ENCODE measurements at places on chromosomes 1 and 21.
A peak's percentile ranks its signal among the peaks of the same experiment; 100 is the strongest.

GRCh38 chr1:27726173-27727044 is 648 bp downstream of the FAM76A start:
- DNase-seq = peak; percentile 8

- no peak for DNase-seq
These were observed 122.7 kb downstream of the FGGY start for GRCh38 chr1:59419361-59420140.

DNA sequence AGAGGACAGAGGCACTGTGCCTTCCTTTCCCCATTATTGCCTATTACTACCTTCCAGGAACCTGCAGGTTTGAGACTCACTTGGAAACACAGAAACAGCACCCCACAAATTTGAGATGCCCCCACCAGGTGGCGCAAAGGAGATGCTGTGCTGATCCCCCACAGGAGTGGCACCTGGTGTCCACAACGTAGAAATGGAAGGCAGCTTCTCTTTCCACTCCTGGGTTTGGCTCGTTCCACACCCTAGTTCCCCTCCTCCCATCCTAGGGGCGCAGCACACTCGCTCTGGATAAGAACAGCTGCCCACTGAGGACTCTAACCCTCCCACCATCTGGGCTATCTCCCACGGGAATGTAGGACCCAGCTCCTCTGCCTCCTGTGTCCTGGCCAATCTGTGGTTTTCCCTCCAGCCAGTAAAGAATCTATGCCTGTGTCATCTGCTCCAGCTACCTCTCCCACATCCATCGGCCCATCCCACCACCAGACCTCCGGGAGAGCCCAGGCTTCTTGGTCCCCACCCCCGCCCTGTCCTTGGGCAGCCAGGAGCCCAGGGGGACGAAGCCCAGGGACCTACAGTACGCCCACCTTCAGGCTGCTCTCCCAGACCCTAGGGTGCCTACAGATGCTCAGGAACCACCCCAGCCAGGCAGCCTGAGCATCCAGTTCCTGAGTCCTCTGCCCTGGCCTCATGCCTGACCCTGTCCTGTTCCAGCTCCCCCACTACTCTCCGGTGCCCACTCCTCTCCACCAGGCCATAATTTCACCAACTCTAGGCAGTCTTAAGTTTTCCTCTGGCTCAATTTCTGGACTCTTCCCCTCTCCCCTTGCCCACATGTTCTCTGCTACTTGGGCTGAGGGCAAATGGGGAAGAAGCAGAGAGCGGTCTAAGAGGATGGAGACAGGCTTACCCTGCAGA is 549 bp downstream of the THBS3 start:
- DNase-seq = peak; percentile 69

DNA sequence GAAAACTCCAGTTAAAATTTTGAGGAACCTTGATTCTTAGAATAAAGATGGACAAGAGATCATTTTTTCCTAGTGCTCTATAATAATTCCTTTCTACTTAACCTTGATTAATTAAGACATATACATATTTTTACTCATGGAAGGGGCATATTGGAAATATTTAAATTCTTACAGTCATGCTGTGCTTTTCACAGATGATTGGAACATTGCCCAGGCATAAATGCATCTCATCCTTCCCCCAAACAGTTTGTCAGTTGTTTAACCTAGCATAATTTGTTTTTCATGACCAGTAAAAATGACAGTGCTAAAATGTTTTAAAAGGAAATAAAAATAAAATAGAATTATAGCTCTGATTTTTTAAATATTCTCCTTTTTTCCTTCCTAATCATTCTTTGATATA is 140.0 kb downstream of the DNM3 start:
- no peak for DNase-seq

DNA sequence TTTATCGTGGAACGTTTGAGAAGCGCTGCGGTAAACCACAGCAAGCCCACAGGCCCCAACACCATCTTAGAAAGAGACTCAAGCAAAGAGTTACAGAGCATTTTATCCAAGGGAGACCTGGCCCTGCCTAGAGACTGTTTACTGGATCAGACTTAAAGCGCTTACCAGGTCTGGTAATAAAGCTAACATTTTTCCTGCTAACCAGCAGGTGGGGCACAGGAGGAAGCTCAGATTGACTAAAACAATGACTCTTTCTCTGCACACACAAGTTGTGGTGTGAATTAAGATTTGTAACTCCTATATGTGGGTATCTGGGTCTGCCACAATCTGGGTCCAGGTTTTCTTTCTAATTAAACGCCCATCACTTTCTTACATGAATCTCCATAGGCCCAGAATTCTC is 136.5 kb upstream of the ETS2 start:
- no peak for DNase-seq

- DNase-seq = no peak
These were observed 61.7 kb downstream of the CHD5 start for GRCh38 chr1:6118415-6118814.

GRCh38 chr1:104636581-104636980 is 886.9 kb downstream of the AMY1C start:
- DNase-seq = no peak

DNA sequence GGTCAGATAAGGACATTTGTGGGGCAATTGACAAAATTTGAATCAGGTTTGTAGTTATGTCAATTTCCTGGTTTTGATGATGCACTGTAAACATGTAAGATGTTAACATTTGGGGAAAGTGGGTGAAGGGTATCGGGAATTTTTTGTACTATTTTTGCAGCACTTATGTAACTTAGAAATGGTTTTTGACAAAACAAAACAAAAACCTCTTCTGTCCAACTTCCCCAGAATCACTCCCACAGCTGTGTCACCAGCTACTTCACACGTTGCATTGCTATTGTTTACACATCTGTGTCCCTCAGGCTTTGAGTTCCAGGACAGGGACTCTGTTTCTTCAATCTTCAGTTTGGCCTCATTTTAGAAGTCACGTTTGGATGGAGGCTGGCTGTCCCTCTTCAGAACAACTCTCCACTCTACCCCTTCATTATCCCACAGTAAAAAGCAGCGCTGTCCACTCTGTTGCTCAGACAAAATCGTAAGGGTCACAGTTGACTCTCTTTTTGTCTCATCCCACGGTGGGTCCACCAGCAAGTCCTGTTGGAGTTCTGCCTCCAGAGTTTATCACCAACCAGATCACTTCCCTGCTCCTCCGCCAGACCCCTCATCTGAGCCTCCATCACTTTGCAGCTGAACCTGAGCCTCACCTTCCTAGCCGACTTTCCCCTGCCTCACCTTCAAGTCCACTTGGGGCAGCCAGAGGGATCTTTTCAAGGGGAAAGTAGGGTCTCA is 63.2 kb downstream of the NENF start:
- DNase-seq = no peak

DNA sequence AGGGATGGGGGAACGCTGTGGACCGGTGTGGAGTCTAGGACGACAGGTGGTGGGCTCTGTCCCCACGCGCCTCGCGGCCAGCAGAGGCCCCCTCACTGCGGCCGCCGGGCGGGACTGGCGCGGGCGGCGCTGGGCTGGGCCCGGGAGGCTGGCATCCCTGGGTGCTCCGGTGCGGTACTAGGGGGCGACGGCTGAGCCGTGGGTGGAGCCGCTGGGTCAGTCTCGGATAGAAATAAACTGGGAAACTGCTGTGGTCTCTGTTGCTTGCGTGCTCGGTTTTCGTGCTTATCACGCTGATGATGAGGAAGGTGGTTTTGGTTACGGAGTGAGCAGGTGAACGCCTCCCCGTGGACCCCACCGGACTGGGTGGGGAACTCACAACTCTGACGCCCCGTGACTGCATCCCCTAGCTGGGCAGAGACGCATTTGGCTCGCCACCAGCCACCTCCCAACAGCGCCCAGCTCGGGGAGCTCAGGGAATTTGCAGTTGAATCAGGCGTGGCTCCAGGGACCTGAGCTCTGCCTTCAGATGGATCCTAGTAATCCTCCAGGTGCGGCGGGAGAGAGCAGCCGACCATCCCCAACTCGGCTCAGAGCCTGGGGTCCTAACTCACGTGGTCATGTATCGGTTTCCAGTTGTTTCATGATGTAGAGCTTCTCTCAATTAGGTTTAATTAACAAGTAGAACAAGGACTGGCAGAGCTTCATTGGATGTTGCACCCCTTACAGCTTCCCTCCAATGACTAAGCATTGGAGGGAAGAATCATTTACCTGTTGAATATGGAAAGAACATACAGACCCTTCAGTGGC is 32.1 kb downstream of the HSD17B7 start:
- no peak for DNase-seq

DNA sequence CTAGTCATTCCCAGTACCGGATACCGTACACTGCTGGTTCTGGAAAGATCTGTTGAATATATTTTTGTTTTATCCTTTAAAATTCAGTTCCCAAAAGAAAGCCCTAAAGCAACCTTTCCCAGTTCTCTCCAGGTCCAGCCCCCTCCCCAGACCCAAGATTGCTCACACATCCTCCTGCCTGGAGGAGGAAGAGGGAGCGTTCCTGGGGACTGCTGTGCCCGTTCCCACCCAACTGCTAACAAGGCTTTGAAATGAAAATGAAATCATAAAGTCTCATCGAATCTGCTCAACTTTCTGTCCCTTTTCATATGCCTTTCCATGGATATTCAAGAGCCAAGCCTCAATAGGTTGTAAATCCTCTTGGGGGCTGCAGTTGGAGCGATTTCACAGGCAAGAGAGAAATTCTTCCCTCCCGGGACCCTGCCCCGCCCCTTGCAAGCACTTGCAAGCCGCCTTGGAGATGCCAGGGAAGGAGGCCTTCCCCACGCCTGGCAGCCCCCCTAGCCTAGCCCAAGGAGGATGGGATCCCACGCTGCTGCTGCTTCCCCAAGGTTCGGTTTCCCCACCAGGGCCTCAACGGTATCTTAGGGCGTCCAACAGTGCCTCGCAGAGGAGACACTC is 113.2 kb upstream of the CACHD1 start:
- DNase-seq = no peak

GRCh38 chr1:196302981-196303380 is 305.3 kb downstream of the KCNT2 start:
- no peak for DNase-seq

DNA sequence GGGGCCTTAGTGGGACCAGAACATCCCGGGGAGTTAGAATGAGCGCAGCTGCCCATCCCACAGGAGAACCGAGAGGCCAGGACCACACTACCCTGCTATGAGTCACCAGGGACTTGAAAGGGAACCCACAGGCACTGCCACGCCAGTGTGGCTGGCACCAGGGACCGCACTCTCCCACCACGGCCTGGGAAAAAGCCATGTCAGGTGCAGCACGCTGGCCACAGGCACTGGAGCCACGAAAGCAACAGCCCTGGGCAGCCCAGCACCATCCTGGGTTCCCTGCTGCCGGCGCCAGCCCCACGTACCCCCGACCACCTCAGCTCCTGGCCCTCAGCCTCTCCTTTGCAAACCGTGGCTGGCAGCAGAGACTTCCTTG is 14.1 kb upstream of the TMEM240 start:
- DNase-seq = no peak

DNA sequence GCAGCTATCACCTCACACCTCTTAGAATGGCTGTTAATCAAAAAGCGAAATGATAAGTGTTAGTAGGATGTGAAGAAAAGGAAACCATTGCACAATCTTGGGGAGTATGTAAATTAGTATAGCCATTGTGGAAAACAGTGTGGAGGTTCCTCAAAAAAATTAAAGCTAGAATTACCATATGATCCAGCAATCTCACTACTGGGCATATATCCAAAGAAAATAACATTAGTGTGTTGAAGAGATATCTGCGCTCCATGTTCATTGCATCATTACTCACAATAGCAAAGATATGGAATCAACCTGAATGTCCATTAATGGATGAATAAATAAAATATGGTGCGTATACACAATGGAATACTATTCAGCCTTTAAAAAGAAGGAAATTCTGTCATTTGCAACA is 68.9 kb downstream of the SNRPE start:
- no peak for DNase-seq

DNA sequence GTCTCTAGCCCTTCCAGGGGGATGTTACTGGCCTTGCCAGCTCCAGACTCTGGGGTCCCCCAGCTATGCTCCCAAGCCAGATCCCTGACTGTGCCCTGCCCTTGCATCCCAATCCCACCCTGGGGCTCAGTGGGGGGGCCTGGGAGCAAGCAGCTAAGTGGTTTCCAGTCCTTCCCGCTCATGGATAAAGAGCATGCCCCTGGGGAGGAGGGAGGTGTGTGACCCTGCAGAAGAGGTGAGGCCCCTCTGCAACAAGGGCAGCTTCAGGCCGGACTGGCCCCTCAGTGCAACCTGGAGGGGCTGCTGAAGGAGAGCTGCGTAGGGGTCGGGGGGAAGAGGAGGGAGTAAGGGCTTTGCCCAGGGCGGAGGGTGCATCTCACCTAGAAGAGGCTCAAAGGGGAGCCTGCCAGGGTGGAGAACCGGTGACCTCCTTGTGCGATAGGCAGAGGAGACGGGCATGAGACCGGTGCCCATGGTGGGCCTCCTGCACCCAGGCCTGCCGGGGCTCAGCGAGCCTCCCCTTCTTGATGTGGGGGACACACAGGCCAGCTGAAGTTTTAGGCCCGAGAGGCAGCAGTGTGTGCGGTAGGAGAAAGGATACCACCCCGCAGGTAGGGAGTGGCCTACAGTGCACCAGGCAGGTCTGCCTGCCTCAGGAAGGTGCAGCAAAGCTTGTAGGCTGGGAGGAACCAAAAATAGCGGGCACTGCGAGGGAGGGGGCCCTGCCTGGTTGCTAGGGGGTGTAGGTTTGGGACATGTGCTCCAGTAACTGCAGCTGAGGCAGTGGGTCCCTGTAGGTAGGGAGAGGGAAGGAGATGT is 3.1 kb downstream of the OBSCN start:
- DNase-seq = no peak

GRCh38 chr1:53585565-53585964 is 126.4 kb downstream of the DMRTB1 start:
- DNase-seq = no peak

- no peak for DNase-seq
These were observed 14.2 kb upstream of the MYOM3 start for GRCh38 chr1:24126018-24126671.

DNA sequence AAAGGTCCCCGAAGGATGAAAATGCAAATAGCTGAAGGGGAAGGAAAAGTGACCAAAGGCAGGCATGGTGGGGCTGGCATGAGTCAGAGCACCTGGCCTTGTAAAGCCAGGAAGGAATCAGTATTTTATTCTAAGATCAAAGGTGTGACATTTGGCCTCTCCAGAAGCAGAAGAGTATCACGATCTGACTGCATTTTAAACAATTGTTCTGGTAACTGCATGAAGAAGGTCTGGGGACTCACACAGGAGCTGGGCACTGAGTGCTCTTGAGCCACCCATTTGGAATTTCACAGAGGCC is 23.2 kb downstream of the MAB21L3 start:
- DNase-seq = no peak

- DNase-seq = no peak
These were observed 28.3 kb downstream of the THAP3 start for GRCh38 chr1:6652986-6653385.

GRCh38 chr1:230681599-230681998 is 32.3 kb downstream of the AGT start:
- peak; percentile 53 for DNase-seq
